ENCODE measurements at places on chromosomes 7 and 10.

GRCh38 chr7:116258734-116259133 lies 48.4 kb downstream of the TES start:
- no peak for DNase-seq

GRCh38 chr10:46325021-46325420 lies 38.2 kb downstream of the ANTXRL start:
- no peak for DNase-seq

DNA sequence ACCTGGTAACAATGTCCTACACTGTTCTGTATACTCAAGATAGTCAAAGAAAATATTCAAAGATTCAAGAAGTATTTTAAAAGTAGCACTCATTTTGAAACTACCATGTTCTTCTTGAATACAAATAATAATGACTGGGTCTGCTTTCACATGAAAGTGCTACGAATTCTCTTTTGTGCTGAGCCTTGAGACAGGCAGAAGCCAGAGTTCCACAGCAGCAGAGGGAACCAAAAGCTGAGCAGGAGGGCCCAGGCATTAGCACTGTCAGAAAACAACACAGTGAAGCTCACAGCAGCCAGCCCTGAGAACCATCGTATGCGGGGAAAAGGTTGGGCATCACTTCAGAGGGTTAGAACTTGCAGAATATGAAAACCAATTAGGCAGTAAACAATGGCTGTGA lies 38.9 kb downstream of the ANKMY2 start:
- DNase-seq: no peak

- no peak for DNase-seq
Measured at GRCh38 chr10:82564353-82565196, 689.6 kb downstream of the NRG3 start.
